ENCODE measurements at places on chromosomes 5 and 9.
A peak's percentile ranks its signal among the peaks of the same experiment; 100 is the strongest.

DNA sequence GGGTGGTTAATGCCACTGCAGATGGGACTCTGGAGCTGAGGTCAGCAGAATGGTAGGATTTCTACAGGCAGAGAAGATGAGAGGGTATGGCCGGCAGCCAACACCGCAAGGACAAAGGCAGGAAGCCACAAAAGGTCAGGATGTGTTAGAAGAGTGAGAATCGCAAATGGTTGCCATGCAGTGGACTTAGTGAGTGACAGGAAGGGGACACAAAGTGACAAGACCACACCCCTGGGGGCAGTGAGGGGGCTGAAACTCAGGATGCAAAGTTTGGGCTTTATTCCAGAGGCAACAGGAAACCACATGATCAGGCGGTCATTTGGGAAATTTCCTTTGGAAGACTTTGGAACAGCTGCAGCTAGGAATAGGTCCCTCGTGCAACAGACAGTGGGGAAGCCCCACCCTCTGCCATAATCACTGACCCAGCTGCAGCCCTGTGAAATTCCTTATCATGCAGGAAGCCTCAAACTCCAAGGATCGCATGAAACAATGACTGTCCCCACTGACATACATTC, 14.2 kb upstream of the CCDC180 start:
- DNase-seq, result no peak

DNA sequence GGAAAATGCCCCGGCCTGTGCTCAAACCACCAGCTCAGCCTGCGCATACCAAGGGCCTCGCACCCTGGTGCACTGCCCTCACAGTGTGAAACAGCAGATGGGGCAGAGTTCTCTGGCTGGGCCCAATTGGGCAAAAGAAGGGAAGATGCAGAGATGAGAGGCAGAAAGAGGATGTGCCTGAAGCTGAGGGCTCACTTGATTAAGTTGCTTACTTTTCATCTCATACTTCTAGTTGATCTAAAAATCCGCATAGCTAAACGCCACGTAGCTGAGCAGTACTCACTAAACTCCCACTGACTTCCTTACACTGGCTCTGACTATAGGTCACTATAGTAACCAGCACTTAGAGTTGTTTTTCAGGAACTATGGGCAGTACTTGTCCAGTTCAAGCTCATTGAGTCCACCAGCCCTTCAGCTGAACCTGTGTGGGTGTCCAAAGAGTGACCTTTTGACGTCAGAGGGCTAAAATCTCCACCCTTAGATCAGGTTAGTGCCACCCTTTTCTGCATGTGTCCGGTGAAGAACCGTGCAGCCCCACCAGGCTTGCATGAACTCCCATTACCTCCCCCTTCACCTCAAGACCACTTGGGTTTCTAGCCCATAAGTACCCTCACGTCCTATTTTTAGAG, 215.2 kb downstream of the AUH start:
- DNase-seq, result peak; percentile 74

GRCh38 chr5:127136908-127137307, 63.6 kb upstream of the C5orf63 start:
- DNase-seq, result no peak

- peak; percentile 79 for DNase-seq
Observed at GRCh38 chr5:62284946-62285891, 20.8 kb upstream of the KIF2A start.

GRCh38 chr5:5752844-5753243, 330.4 kb downstream of the ICE1 start:
- no peak for DNase-seq

DNA sequence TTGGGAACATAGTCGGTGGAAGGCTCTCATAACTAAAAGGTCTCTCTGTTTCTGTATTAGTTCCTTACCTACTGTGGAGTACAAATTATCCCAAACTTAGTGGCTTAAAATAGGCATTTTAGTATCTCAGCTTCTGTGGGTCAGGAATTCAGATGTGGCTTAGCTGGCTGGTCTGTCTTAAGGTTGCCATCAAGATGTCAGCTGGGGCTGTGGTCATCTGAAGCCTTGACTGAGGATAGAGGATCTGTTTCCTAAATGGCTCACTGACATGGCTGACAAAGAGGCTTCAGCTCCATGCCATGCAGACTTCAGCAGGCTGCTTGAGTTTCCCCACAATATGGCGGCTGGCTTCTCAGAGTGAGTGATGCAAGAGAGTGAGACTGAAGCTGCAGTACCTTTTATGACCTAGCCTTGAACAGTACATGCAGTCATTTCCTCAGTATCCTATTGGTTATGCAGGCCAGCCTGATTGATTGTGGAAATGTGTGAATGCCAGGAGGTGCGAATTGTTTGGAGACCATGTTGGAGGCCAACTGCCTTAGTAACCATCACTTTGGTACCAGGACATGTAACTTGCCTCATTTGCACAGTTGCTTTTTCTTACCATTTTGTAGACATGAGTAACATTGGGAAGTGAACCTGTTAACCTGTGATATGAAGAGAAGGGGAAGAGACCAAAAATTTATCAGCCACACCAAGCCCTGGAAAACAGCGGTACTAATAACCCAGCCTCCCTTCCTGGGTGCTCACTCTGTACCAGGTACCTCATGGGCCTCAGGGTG, 152.8 kb upstream of the IER5L start:
- no peak for DNase-seq

- DNase-seq, result no peak
Observed at GRCh38 chr5:60945813-60946187, 795 bp downstream of the NDUFAF2 start.

DNA sequence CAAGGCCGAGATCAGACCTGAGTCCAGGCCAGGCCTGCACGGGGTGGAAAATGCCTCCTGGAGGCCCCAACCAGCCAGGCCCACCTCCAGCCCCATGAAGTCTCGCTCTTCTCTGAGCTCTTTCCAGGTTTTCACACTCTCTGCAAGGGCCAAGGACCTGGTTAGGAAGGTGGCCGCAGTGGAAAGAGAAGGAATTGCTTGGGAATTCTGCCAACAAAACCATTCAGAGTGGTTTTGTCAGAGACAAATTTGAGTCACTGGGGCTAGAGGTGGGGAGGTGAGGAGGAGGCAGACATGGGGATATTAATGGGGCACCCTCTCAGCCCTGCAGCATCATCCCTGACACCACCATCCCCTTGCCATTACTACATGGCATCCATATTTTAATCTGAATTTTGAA, 261.0 kb downstream of the ROR2 start:
- DNase-seq, result no peak

DNA sequence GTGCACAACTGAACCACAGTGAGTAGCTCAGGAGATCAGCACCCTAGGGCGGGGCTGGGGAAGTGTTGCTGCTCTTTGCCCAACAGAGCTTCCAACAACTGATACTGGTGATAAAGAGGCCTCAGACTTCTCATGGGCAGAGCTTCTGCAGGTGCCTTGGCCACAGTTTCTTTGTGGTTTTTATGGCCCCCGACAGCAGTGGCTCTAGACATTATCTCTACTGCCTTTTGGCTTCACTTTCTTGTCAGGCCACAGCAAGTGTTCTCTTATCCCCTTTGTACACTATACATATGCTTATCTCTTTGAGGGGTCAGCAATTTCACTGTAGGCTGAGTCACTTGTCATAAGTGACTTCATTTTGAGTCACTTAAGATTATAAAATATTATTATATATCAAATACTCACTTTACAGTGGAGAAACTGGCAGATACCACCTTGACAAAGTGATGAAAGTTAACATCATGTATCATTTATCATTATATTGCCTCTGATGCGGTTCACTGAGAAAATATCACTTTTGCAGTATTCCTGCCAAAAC, 90.9 kb upstream of the COX7C start:
- DNase-seq, result no peak

DNA sequence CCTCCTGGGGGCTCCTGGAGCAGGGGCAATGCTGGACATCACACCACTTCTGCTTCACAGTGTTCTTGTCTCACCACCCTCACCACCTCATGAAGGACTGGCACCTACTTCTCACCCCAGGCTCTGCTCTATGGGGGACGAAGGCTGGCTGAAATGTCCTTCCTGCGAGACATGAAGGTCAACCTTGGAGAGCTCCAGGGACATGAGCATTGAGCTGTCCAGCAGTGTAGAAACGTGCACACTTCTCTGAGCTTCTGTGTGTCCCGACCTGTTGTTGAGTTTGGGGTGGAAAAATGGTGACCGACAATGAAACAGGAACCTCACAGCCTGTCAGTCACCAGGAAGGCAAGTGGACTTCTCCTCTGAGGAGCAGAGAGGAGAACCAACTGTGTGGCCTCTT, 68.6 kb upstream of the ADAMTS16 start:
- no peak for DNase-seq

DNA sequence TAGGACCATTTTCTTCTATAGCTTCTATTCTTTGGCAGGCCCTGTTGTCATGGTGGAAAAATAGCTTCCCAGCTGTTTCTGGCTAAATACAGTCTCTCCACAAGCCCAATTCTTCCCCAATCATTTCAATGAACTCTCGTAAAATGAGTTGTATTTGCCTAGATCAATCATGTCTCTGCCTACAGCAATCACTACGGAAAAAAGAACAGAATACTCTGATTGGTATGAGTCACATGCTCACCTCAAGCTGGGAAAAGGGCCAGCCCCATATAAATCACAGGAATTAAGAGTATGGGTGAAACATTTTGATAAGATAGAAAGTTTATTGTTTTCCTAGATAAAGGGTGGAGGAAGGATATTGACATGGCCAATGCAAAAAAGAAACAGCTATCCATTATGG, 711.4 kb downstream of the EFNA5 start:
- DNase-seq, result no peak

- DNase-seq, result no peak
Observed at GRCh38 chr9:101309139-101309538, 75.7 kb downstream of the BAAT start.

Data from activated CD8-positive, alpha-beta memory T cell treated with anti-CD3 and anti-CD28 coated beads, Interleukin-2, amount 50 U/mL, for 48 hours (primary cell).